AG04449 (cell line): ENCODE measurements at places on chromosomes 7 and 10.
A peak's percentile ranks its signal among the peaks of the same experiment; 100 is the strongest.

- DNase-seq = no peak
These were observed 202.0 kb upstream of the NRP1 start for GRCh38 chr10:33536508-33536907.

- DNase-seq = no peak
These were observed 2.6 kb upstream of the ZNF503 start for GRCh38 chr10:75403939-75404814.

DNA sequence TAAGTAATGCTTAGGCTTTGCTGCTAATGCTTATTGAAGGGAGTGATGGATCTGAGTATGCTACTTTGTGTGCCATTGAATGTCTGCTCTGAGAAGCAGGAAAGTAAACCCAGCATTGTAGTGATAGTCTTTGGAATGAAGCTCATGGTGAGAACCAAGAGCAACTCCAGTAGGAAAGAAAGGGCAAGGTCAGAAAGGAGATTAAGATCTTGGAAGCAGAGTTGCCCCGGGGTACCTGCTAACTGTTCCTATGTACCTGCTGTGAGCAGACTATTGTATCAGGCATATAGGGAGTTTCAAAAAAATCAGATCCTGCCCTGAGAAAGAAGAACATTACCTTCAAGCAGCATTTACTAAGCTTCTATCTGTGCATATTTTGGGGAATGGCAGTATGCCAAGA is 54.5 kb upstream of the AASS start:
- DNase-seq = no peak

- DNase-seq = peak; percentile 71
These were observed 399.5 kb upstream of the ANKRD30A start for GRCh38 chr10:36725581-36726520.

DNA sequence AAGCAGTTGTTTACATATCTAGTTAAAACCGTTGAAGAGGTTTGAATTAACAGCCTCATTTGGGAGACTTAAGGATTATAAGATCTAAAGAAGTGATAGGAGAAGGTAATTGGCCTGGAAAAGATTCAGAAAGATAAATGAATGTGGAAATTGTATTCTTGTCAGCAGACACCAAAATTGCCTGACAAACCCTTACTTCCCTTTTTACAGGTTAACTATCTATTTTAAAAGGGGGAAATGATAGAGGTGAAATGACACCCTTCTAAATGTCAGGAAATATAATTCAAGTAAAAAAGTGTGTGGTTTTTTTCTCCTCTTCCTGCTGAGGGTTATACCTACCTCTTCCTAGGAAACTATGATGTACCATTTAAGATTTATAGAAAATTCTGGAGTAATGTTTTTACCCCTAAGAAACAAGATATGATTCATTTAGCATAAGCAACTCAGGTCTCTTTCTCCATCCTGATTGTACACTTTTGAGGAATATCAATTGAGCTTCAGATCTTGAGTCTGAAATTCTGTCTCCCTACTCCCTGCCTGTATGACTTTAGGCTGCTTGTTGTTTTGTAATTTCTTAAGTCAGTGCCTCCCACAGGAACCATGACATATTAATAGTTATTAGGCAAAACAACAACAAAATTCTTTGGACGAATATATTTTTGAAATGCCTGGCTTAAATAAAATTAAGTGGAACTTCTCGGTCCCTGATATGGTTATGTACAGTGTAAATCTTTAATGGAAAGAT is 250.4 kb downstream of the RNLS start:
- DNase-seq = no peak

- DNase-seq = peak; percentile 4
These were observed 10.1 kb upstream of the C10orf95 start for GRCh38 chr10:102461187-102462054.

DNA sequence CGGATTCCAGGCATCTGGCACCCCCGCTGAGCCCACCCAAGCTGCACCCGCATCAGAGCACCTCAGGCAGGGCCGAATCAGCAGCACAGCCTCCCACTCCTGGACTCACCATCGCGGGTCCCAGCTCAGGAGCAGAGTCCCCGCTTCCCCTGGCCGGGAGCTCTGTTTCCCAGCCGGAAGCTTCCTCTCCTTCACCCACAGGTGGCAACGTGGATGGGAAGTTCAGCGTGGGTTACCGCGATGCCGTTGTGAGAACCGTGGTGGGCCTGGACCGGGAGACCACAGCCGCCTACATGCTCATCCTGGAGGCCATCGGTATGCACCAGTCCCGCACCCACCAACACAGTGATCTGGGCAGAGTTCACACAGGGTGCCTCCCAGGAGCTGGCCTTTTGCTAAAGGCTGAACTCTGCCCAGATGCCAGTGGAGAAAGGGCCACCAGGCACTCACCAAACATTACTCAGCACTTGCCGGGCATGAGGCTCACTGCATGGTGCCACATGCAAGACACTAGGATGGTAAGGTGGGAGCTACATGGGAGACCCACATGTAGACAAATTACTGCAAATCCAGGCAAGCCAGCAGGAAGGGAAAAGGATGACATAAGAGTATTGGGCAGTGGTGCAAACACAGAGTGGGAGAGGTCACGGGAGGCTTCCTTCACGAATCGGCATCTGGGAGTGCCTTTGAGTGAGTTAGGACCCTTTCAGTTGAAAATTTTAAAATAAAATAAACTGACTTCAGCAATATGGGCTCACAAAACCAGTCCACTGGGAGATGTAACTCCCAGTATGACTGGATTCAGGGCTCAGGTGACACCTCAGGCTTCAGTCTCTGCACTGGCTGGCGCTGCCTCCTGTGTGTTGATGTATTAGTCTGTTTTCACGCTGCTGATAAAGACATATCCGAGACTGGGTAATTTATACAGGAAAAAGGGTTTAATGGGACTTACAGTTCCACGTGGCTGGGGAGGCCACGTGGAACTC is 10.4 kb downstream of the C10orf105 start:
- DNase-seq = no peak

DNA sequence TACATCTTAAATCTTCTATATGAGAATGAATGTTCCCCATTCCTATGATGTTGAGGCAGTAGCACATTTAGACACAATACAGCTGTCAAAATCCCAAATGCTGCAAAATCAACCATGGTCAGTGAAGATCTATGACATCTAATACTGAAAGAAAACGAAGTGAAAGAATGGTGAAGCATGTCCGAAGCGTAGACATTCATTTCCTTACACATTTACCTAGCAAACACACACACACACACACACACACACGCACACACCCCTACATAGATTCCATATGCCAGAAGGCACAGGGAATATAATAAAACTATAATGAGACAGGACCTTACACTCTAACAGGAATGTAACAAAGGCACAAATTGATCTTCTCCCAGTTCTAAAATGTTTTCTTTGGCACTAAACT is 32.5 kb downstream of the CCDC6 start:
- no peak for DNase-seq

GRCh38 chr7:141986923-141987322 is 8.8 kb upstream of the MGAM start:
- no peak for DNase-seq

- DNase-seq = no peak
These were observed 244.2 kb downstream of the CELF2 start for GRCh38 chr10:11261687-11262493.

DNA sequence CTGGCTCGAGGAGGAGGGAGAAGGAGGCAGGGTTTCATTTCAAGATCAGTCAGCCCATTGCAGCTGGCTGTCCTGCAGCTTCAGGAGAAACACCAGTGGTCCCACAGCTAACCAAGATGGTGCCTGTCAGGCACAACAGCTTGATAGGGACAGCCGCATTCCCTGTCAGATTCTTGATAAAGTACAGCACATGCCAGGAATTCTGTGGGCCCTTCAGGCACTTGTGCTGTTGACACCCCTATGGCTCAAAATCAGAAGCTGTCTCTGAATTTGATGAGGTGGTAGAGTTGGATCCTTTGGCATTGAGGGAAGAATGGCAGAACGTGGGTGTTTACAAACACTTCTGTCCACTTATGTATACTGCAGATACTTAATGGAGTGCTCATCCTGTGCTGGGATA is 354.3 kb downstream of the KCNMA1 start:
- no peak for DNase-seq

- DNase-seq = no peak
These were observed 8.7 kb downstream of the ZNF37A start for GRCh38 chr10:38102880-38103279.

DNA sequence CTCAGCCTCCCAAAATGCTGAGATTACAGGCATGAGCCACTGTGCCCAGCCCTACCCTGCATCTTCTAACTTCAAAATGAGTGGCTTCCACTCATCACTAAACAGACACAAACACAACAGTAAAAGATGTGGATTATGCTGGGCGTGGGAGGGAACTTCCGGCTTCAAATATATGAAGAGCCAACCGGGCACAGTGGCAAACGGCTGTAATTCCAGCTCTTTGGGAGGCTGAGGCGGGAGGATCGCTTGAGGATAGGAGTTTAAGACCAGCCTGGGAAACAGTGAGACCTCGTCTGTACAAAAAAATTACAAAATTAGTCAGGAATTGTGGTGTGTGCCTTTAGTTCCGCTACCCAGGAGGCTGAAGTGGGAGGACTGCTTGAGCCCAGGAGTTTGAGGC is 92.2 kb upstream of the GNA12 start:
- no peak for DNase-seq

DNA sequence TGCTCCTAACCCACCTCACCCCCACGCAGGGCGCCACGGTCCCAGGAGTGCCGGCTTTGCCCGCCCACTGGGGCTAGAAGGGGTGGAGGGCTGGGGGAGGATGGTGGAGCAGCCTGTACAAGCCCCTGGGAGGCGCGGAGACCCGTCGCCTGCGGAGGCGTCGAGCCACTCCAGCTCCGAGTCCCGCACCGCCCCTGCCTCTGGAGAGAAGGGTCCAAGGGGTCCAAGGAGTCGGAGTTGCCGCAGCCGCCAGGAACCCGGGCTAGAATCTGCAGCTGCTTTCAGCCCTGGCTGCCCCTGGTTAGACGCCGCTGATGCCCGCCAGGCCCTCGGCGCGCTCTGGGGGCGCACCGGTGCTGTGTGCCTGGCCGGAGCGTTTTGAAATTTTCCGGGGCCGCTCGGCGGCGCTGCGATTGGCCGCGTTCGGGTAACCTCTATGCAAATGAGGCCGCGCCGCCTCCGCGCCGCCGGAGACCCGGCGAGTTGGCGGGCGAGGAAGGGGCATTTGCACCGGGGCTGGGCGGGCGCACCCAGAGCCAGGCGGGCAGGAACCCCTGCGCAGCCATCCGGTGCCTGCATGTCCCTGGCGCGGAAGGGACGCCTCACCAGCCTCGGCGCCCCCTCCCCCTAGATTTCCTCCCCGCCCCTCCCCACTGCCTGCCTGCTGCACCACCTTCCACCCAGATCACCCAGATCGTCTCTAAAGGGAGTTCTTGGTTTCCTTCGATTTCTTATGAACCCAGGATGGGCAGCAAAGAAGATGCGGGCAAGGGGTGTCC is at the start of gene HMX2:
TSS of gene HMX2 (plus strand) at position 502 of the 779 bp plus-strand sequence. CDS start at position 745, 243 bp downstream.
- DNase-seq = no peak

DNA sequence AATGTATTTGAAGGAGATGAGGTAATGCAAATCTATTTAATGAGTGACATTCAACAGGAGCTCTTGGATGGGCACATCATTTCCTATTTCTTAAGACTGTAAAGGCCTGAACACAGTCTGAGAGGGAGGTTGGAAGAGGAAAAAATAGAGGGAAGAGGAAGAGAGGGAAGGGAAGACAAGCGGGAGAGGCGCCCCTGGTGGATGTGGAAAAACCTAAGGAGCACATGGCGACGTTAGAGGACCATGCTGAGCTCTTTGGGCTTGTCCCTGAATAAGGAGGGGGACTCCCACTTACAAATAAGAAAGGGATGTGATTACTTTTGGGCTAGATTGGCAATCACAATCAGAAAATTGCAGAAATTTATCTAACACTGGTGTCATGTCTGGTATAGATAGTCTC is 19.6 kb downstream of the SUN3 start:
- no peak for DNase-seq

GRCh38 chr10:103980288-103980906 is 13.5 kb downstream of the SLK start:
- DNase-seq = no peak

GRCh38 chr10:69703256-69703655 is 73.2 kb downstream of the FAM241B start:
- DNase-seq = no peak

DNA sequence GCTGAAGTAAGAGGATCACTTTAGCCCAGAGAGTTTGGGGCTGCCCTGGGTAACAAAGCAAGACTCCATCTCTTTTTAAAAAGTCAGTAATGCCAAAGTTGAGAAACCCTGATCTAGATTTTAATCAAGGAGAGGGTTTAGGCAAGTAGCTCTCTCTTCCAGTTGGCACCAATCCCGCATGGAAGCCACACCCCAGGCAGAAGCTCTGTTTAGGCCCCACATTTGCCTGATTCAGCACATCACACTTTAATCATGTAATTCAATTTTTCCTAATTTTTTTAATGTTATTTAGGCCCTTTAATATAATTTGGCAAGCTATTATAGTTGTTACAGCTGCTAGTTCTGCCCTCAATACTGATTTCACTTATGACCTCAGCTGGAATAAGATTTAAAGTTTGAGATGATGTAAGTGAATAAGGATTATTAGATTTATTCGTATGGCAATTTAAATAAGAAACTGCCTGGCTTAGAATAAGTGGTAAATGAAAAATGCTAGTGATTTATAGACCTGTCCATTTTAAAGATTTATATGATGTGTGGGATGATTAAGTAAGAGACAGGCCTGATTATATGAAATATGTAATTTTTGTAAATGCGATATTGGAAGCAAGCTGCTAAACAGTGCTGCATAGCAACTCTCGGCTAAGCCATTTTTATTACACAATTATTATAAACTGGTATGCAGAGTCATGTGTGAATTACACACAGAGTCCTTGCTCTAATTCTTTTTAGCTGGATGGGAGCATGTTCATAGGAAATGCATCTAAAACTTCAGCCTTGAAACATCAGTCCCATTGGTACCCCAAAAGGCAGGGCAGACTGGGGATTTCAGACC is 80.2 kb upstream of the NFE2L3 start:
- no peak for DNase-seq

DNA sequence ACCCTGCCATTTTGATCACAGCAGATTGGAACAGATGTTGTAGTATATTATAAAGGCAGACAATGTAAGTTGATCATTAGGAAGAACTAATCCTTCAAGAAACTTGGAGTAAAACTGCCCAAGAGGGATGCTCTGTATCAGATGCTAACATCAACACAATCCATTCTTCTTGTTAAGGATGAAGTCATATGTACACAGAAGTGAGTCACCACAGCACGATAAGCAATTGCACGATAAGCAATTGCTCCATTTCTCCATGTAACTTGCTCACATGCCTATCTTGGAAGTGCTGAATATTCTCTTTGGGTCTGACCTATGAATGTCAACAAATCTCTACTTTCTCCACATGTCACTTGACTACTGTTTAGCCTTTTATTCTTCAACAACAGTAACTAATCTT is 41.5 kb upstream of the DMTF1 start:
- no peak for DNase-seq

- no peak for DNase-seq
These were observed 179.5 kb downstream of the ZWINT start for GRCh38 chr10:56181607-56182006.

DNA sequence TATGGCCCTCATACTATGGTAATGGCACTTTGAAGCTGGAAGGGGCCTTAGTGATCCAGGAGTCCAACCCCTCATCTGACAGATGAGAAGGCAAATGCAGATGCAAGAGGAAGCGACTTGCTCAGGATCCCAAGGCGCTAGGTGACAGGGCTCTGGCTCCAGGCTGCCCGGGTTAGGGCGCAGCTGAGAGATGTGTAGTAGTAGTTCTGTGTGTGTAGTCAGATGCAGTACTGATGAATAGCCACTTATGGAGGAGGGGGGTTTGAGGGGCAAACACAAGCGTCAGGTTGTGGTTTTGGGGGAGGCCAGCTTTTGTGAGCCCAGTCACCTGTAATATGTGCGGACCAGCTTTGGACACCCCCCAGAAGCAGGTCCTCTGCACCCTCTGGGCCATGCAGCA is 4.8 kb downstream of the ADRA2A start:
- DNase-seq = no peak
